SK-N-MC (cell line): ENCODE measurements at places on chromosomes 3 and 15.

- DNase-seq: no peak
These were observed 42.1 kb downstream of the PPCDC start for GRCh38 chr15:75065467-75065850.

DNA sequence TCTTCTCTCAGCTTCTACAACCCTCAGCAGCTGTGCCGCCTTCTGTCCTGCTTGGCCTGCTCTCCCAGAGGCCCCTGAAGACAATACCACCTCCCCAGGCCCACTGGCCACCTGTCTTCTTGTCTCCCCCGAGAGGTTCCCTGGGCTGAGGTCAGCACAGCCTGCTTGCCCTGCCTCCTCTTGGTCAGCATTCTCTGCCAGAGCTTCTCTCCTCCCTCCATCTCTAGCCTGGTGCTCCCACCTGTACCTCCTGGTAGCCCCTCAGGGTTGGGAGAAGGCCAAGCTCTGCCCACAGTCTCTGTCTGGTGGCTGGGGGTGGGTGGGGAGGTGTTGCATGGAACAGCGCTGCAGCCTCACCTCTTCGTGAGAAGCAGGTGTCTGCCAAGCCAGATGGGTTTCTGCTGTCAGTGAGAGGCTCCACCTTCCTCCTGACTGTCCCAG lies 5.6 kb upstream of the ISLR start:
- no peak for DNase-seq

- DNase-seq: no peak
These were observed 23.0 kb downstream of the HES1 start for GRCh38 chr3:194158942-194159439.

DNA sequence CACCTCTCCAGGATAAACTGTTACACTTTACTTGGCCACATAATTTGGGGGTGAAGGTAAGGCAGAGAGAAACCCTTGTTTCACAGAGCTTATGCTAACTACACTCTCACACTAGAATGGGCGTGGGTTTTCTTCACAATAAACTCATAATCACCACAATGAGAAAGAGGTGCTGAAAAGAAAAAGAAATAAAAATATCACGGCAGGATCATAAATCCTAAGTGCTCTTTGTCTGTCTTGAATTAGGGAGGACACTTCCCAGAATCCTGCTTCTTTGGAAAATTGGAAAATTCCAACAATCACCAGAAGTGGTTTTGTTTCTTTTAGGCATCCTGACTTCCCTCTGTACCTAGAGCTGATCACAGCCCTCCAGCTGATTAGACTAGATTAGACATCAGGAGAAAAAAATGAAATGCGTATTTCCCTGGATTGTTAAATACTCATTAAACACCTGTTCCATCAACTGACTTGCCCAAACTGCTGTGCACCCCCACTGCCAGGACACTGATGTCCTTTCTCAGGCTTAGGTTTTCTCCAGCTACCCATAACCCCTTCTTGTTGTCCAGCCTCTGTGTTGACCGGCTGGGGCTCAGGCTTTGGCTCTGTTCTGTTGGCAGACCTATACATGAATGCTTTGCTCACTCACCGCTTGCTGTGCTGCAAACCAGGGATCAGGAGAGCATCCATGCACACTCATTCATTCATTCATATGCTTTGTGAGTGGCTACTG lies 41.6 kb upstream of the ACKR4 start:
- DNase-seq: no peak

DNA sequence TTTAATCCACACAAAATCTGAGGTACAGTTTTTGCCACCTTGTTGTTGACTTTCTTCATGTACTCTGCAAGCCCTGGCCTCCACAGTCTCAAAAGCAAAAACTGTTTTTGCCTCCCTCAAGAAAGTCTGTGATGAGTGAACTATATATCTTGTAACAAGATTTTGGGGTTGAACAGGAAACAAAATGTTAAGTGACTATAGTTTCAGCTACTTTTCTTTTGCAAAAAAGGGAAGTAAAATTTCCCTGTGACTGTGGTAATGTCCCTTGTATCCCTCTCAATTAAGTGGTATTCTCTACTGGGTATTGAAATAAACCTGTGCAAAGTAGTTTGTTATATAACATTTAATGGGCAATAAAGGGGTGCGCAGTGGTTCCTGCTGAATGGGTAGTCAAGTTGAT lies 21.3 kb upstream of the SCAANT1 start:
- no peak for DNase-seq

GRCh38 chr3:66609660-66610561 lies 109.1 kb upstream of the LRIG1 start:
- peak; percentile 79 for DNase-seq

GRCh38 chr3:136263251-136263650 lies 13.1 kb downstream of the PCCB start:
- no peak for DNase-seq

DNA sequence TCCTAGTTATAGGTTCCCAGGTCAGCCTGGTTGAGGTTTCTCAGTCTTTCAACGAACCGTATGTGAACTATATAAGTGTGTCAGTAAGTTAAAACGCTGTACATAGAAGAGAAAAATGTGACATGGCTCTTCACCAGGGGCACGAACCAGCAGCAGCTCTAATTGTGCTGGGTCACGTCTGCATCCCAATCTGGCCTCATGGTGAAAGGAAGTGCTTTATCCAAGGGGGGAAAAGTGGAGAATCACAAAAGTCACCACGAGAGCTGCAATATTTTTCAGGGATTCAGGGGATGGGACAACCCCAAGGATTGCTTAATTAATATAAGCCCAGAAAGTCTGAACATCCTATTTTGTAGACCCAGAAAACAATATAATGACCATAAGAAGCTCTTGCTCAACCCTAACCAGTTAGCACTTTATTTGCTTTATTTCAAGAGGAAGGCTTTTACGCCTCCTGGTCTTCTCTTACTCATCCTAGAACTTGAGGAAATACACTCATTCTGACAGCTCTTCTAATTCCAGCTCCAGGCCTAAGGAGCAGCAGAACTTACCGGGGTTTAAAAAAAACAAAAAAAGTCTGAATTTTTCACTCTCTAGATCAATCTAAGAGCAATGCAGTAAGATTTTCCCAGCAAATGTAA lies 16.5 kb downstream of the ANXA2 start:
- no peak for DNase-seq
